ENCODE measurements at places on chromosomes 16 and 17. TPM values are rescaled to one million over a fixed set of nuclear protein-coding genes. Genes with fewer than 3 reads are reported as not detected.

Gene NOD2
- 0.27 TPM for total RNA-seq

Gene C1QTNF8
- not detected for total RNA-seq

Gene YBX2
- total RNA-seq: 0.13 TPM

Gene SLC5A2
- 0.07 TPM for total RNA-seq

Gene KREMEN2
- not detected for total RNA-seq

Gene SBK1
- 0.07 TPM for total RNA-seq

Gene ZNF19
- 3.0 TPM for total RNA-seq

Gene DLG4
- total RNA-seq: 14.8 TPM

Gene KRTAP4-3
- total RNA-seq: not detected

Gene TANC2
- 26.7 TPM for total RNA-seq

Gene KRT39
- total RNA-seq: not detected

Gene ITGB4
- total RNA-seq: 3.7 TPM

Gene PRR11
- total RNA-seq: 64.6 TPM

Gene TP53TG3
- not detected for total RNA-seq

Gene ECI1
- total RNA-seq: 23.5 TPM

Gene TLCD2
- total RNA-seq: 1.6 TPM
